ENCODE measurements at places on chromosomes 1 and 21.

DNA sequence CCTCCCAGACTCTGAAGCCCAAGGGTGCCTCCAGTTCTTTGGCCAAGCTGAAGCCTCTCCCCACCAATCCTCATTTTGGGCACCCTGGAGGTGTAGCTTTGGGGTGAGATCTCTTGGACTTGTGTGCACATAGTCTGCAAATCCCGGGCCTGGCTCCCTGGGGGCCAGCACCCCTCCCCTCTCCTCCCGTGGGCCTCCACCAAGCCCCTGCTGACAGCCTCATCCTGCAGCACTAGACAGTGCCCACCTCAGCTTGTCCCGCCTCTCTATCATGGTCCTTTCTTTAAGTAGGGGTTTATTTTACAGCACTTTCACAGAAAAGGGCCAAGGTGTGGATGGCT is 3.2 kb downstream of the GJC2 start:
- no peak for DNase-seq

- no peak for DNase-seq
Measured at GRCh38 chr21:25890001-25890400, 155.2 kb downstream of the GABPA start.

DNA sequence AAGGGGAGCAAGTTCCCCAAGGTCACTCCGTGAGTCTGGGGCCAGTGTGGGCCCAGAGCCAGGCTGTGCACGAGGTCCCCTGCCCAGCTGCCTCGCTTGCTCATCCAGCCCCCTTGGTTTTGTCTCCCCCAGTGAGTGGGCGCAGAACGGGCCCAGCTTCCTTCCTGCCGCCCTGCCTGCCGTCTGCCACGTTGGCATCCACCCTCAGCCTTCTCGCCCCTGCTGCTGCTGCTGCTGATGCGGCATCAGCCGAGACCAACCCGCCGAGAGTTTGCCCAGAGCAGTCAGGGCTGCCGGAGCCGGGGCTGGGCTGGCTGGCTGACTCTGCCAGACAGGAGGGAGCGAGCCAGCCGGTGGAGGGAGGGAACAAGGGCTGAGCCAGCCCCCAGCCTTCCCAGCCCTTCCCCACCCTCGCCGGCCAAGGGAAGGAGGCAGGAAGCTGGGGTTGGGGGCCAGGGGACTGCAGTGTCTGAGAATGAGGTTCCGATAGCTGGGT is 31.4 kb upstream of the WASF2 start:
- no peak for DNase-seq

DNA sequence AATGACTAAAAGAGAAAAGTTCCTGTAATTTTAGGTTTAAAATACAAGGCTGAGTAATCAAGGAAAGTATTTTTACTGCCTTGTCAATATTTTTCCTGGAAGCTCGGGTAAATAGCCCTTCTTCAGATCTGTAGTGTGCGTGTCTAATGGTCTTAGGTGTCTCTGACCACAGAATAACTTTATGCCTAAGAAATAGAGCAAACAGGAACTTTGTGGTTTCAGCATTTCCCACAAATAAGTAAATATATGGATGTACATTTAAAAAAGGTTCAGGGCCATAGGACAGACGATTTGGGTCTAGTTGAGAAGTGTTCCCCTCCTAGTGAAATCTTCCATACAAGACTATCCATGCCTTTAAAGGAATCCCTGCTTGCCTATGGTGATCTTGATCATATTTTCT is 107.0 kb downstream of the ZC3H11B start:
- DNase-seq: no peak

DNA sequence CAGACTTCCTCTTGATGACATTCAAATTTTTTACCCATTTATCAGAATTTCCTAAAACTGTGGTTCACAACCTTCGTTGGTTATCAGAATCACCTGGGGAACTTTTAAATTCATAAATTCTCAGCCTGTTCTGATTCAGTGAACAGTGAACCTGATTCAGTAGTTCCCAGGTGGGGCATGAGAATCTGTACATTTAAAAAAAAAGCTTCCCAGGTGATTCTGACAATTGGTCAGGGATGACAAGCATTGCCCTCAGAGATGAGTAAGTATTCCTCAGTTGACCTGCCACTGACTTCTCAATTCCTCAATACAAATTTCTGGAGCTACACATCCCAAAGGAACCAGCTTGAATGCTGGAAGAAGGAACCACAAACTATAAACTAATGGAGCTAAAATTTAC is 23.5 kb upstream of the CR2 start:
- DNase-seq: no peak

- DNase-seq: no peak
Measured at GRCh38 chr1:12167493-12168429, 970 bp downstream of the TNFRSF1B start.
